ENCODE measurements at places on chromosomes 1 and 21.

DNA sequence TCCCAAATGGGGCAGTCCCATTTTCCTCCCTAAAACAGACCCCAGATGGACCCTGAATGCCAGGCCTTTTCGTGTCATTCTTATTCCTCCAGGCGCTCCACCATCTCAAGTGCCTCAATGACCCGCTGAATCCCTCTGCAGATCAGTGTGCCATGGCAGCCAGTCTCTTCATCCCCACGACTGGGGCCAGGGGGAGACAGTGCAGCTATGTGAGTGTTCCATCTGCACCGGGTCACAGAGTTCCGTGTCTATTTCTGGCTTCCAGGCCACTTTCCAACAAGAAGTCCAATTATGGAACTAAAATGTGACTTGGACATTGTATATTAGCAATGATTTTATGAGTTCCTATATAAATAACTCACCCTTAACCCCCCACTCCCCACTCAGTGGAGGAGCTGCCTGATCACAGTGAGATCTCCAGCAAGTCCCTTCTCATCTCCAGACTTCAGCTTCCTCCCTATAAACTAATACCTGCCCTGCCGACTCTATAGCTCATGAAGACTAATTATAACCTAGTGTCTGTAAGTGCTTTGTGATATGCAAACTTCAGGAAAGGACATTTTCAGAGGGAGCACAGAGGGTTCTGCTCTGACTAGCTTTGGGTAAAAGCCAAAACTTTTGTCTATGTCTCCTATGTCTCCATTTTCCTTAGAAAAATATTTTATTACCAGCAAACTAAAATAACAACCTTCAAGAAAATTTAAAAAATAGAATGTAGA lies 56.3 kb upstream of the NFASC start:
- no peak for DNase-seq

DNA sequence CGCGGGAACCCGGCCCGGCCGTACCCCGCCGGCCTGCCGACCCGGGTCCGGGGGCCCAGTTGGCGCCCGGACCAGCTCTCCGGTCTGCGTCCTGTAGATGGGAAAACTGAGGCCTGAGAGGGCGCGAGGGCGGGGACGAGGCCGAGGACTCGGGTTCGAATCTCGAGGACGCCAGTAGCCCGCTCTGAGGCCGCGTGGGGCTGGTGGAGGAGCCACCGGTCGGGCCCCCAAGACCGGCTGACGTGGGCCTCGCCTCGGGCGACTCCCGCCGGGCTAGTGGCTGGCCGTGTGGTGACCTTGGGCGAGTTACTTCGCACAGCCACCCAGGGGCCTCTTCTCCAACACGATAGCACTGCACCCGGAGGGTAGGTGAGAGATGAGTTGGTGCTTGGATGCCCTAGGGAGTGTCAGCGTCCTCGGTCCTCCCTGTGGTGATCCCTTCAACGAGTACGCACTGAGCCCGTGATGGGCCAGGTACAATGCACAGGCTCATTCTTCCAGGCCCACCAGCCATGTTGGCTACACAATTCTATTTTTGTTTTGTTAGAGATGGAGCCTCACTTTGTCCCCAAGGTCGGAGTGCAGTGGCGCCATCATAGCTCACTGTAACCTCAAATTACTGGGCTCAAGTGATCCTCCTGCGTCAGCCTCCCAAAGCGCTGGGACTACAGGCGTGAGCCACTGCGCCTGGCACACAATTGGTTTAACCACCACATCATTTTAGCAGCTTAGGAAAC lies 404 bp upstream of the SCMH1 start:
- peak; percentile 17 for DNase-seq

DNA sequence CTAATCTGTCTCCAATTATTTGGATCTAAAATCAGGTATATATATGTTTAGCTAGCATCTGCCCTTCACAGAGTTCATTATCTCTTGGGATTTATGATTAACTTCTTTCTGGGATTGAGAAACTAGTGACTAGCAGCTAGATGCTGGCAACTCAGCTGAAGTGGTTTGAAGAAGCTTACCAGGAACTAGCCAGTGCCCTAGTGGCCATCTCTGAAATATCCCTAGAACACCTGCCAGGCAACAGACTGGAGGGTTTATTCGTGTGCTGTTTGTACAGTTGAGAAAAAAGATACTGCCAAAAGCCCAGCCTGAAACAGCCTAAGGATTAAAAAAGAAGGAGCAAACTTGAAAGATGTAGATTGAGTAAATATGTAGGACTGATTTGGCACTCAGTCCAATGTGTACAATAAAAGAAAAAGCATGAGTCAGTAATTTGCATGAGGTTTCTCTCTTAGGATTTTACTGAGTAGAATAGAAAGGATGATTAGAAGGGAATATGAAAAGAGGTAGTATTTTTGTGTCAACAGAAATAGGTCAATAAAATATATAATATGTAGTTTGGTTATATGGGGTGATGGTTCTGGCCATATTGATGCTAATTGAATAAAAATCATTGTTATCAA lies 1144.6 kb upstream of the ADGRL2 start:
- DNase-seq = no peak

DNA sequence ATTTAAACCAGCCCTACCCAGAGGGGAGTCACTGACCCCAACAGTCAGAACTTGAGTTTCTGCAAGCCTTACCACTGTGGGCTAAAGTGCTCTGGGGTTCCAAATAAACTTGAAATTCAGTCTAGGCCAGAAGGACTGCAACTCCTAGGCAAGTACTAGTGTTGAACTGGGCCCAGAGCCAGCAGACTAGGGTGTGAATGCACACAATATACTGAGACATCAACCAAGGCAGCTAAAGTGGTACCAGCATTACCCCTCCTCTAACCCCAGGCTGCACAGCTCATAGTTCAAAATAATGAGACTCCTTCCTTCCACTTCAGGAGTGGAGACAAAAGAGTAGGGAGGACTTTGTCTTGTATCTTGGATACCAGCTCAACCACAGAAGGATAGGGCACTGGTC lies 18.9 kb upstream of the IL20 start:
- DNase-seq = no peak

- no peak for DNase-seq
These were observed 33.6 kb downstream of the NUP133 start for GRCh38 chr1:229474509-229474908.

- no peak for DNase-seq
These were observed at the start of gene FAM3B for GRCh38 chr21:41316200-41317062. Gene FAM3B (plus strand): TSS chr21:41316801. CDS start chr21:41316880, 79 bp downstream.

GRCh38 chr1:219847215-219847855 lies 81.0 kb downstream of the SLC30A10 start:
- no peak for DNase-seq

GRCh38 chr1:61388566-61388965 lies 306.2 kb downstream of the NFIA start:
- no peak for DNase-seq

- no peak for DNase-seq
These were observed 49.4 kb downstream of the TBCE start for GRCh38 chr1:235416662-235417049.

DNA sequence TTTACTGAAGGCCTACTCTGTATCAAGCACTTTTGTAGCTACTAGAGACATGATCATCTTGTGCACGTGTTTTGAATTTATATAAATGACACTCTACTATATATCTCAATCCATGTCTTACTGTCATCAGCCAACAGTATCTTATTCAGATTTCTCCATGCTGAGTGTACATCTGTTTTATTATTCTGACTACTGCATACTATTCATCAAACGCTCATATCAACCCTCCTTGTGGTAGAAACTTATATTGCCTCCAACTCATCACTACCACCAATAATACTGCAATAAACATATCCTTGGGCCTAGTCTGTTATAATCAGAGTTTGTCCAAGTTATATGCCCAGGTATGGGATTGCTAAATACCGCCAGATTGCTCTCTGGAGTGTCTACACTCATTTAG lies 81.6 kb upstream of the IRF2BP2 start:
- no peak for DNase-seq

All from activated CD4-positive, alpha-beta T cell treated with anti-CD3 and anti-CD28 coated beads for 4 hours (primary cell).